ENCODE measurements at places on chromosomes 1 and 21.

DNA sequence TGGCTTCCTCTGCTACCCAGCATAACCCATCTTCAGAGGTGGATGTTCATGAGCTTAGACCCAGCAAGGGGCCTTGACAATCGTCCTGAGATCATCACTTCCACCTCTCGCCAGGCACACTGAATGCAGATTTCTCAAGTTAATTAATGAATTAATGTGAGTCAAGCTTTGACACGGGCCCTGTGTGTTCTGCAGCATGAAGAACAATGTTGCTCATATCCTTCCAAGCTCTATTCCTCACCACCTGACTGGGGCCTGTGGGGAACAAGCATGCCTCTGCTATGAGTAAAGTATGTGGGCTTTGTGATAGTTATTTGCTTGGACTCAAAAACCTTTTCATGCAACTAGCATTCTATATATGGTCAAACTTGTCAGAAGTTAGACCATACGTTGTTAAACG is 122.0 kb downstream of the SEC16B start:
- no peak for DNase-seq

- no peak for DNase-seq
Measured at GRCh38 chr1:203441766-203442165, 33.8 kb upstream of the PRELP start.

DNA sequence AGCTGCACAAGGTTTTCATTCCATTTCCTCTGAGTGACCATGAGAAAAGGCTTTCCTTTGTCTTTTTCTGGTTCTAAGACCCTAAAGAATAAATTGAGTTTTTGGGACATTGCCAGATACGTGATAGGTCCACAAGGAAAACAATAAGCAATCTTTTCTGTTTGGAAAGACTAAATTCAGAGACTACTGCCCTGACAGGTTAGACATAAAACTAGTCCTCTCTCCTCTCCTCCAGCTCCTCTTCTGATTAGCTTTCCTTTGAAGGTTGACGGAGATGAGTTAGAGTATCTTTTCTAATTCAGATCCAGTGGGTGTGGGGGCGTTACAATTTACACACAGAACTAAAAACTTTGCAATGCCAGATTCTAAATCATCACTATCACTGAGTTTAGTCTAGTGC is 57.8 kb upstream of the C1orf53 start:
- DNase-seq: no peak

- no peak for DNase-seq
Measured at GRCh38 chr1:92380867-92381266, 82.0 kb downstream of the RPAP2 start.

DNA sequence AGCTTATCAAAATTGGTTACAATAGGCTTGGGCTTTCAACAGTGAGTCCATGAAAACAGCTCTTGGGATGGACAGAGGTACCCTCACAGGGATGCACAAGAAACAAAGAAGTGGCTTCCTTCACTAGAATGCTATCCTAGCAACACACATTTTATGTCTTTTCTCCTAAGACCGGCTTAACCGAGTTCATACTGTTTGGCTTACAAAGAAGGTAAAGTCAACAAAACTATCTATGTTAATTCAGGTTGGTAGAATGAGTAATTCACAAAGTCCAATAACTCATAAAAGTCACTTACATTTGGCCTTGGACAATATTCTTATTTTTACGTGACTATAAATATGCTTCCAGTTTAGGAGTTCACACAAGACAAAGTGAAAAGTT is 9.0 kb downstream of the ERG start:
- no peak for DNase-seq

DNA sequence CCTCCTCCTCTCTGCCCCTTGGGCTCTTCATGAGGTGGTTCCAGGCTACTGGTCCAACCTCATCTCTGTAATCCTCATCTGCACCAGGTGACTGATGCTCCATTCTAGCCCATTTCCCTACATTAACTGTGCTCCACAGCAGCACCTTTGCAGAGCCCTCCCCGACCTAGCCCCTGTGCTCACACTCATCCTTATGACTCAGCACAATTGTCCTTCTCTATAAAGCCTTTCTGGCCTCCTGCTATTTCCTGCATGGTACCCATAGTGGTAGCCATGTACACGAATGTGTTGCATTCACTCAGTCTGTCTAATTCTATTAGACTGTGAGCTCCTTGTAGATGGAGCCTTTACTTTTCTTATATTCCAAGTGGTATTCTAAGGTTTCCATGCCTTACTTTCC is 339.0 kb downstream of the DISC1 start:
- no peak for DNase-seq

DNA sequence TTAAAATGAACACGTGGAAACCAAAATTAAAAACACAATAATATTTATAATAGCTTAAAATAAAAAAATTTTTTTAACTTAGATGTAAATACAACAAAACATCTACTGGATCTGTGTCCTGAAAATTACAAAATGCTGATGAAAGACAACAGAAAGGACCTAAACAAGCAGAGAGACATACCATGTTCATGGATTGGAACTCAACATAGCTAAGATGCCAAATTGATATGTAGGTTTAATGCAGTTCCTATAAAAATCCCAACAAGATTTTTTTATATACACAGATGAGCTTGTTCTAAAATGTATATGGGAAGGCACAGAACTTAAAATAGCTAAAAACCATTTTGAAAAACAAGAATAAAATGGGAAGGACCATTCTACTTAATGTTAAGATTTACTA is 81.4 kb downstream of the TRIM11 start:
- no peak for DNase-seq

- DNase-seq: no peak
Measured at GRCh38 chr21:43590194-43590593, 69.1 kb downstream of the HSF2BP start.

DNA sequence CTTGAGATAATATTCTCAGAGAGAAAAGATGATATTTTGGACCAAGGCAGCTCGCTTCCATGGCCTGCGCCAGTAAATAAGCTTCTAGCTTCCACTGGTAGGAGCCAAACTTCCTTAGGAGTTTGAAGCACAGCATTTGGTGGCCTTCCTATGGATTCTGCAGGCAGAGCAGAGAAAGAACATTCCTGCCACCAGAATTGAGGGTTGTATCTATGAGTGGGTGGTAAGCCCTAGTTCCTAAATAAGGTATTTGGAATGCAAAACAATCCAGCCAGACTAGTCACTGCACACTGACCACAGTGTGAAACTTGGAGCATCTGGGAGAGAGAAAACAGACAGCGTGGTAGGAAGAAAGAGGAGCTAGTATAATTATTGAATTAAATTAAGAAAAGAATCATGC is 54.1 kb upstream of the BCAR3 start:
- no peak for DNase-seq

- DNase-seq: no peak
Measured at GRCh38 chr1:14521622-14522021, 76.9 kb upstream of the KAZN start.

DNA sequence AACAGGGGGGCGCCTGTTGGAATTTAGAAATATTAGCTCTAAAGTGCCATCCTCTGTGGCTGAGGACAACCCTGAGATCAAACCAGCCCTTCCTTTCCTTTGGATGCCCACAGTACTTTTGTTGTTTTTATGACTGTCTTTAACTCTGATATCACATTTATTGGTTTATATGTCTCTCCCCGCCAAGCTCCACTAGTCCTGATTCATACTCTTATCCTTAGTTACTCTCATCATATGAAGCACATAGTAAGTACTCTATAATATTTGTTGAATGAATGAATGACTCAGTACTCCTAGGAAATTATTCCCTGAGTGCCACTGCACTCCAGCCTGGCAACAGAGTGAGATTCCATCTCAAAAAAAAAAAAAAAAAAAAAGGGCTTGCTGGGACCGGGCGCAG is 22.6 kb upstream of the NRDC start:
- no peak for DNase-seq

DNA sequence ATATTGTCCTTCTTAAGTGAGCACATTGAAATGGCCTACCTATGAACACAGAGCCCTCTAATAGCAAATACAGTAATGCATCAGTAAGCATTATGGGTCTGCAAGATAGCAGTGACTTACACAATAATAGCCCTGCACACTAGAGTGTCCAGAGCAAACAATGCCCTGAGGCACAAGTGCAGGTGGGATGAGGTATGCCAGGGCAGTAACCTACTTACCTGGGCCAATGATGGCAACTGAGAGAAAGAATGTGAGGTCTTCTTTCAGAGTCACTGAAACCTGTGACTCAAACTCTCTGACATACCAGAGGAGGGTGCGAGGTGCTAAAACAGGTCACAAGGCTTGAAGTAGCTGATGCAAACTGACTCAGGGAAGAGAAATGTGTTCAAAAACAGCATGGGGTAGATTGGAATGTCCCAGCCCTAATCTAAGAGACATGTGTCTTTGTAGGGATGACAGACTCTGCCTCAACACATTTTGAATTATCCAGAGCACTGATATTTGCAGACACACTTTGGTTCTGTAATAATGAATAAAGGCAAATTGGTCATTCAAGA is 168.5 kb upstream of the RUNX1 start:
- no peak for DNase-seq

- peak; percentile 3 for DNase-seq
Measured at GRCh38 chr1:231584117-231584516, 42.5 kb upstream of the DISC1 start.

DNA sequence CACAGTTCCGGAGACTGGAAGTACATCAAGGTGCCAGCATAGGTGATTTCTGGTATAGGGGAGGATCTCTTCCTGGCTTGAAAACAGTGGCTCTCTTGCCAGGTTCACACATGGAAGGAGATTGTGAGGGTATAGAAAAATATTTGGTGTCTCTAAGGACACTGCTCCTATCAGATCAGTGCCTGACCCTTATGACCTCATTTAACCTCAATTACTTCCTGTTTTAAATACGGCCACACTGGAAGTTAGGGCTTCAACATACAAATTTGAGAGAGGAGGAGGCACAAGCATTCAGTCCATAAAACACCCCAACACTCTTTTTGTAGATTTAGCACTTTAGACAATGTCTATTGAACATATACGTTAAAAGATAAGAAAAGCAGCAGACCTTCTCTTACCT is 37.0 kb downstream of the COL6A1 start:
- no peak for DNase-seq

DNA sequence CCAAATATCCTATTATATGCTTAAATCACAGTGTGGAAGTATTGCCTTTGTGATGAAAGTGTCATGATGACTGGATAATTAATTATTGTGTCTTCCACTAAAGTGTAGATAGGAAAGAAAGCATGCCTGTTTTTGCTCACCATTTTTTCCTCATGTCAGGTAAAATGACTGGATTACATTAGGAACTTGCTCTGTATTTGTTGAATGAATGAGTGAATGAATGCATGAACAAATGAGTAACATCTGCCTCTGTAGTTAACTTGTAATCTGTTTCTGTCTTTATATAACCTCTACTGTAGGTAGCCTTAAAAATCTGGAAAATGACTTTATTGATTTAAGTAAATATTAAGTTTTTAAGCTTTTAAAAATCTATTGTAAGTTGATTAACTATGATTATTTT is 2.9 kb upstream of the PTPRC start:
- no peak for DNase-seq

- no peak for DNase-seq
Measured at GRCh38 chr1:40351124-40351523, 22.4 kb upstream of the SMAP2 start.

DNA sequence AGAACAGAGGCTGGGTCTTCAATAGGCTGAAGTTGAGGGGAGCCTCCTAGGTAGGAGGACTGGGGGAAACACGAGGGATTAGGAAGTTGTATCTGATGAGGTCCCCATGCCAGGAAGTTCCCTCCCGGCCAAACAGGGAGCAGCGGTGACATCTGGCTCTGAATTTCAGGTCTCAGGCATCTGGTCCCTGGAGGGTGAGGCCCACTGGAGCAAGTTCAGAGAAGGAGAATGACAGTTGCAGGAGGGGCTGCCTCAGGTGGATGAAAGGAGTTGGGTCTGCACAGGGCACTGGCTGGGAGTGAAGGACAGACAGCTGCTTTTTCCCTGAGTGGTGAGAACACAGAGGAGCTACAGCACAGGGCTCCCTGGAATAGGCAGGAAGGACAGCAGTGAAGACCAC is 9.1 kb downstream of the TMEM9 start:
- DNase-seq: no peak
